ENCODE measurements at places on chromosomes 3 and 15.

DNA sequence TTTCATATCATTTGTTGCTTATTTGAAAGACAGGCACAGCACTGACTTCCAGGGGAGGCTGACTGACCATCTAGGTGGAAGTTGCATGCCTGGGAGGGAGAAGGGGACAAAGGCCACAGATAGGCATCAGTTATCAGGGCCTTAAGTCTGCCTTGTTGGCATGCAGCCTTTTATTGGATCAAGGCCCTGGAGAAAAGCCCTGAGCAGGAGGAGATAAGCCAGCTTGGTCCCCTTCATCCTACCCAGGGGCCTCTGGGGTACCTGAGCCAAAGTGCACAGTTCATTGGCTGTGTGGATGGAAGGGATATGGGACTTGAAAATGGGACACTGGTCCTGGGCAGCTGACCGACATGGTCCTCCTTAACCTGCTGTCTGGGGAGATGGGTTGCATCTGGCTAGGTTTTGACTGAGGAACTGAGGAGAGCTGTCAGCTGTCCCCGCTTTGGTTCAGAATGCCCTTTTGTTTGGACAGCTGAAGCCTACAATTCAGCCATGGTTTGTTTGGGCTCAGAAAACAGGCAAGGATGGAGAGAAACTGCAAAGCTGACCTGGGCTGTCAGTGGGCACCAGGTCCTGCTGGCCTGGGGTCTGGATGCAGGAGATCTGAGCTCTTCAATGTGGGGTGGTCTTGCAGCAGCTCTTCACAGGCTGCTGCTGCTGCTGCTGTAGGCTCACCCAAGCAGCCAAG lies 60.0 kb downstream of the FLNB start:
- DNase-seq = no peak

GRCh38 chr15:80384432-80384831 lies 19.8 kb upstream of the ARNT2 start:
- DNase-seq = no peak

GRCh38 chr3:194134231-194134756 lies 1.7 kb upstream of the HES1 start:
- no peak for DNase-seq

DNA sequence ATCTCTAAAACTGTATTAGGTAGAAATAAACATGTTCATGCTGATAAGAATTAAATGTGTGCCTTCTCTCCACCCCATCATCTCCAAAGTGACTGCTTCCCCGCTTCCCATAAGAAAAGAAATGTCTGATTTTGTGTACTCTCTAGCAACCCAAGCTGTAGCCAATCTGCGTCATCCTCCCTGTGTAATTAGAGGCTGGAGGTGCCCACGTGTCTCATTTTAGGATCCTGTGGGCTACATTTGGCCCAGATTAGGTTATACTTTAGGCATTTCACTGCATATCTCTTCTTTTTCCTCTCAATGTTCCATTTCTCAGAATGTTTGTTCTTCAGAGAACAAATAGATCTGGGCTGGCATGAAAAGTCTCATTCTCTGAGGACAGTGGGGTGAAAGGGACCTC lies 19.3 kb upstream of the ZNF148 start:
- DNase-seq = no peak

DNA sequence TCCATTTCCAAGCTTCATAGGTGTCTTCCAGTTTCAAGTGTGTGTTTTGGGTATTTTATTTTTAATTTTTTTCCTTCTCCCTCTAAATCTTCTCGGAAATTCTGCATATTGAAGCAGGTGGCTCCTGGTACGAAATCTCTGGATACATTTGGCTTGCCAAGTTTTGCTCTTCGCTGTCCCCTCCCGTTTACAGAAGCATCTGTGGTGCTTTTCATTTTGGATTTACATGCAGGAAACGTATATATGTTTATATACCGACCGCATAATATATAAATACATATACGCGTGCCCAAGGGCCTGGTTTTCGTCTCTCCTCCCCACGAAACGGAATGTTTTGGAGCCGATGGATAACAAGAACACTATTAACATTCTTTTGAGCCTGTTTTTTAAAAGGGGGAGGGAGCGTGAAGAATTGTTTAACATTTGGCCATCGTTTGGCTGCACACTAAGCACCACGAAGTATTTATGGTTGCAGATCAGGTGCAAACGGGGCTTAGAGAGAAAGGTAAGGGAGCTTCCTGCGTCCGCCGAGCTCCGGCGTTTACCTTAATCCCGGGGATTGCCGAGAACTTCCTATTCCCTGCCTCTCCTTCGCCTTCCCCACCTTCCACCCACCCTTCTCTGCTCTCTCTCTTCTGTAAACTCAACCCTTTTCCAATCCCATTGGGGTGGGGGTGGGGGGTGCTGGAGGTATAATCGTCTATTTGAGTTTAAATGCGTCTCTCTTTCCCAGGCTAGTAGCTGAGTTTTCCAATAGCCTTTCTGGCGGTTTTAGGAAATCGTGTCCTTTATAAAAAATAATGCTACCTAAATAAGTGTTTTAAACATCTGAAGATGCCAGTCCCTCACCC lies 1.1 kb upstream of the NLGN1 start:
- DNase-seq = no peak

DNA sequence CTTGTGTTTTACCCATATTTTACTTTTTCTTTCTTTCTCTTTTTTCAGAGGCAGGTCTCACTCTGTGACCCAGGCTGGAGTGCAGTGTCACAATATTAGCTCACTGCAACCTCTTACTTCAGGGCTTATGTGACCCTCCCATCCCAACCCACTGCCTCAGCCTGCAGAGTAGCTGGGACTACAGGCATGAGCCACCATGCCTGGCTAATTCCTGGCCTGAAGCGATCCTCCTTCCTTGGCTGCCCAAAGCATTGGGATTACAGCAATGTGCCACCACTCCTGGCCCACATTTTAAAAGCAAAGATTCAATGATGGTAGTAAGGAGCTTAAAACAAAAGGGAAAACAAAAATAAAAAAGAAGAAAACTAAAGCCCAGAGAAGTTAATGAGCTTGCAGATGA lies 11.1 kb upstream of the CDV3 start:
- no peak for DNase-seq

- no peak for DNase-seq
Observed at GRCh38 chr3:98360681-98361080, 7.0 kb downstream of the OR5K4 start.

GRCh38 chr3:64802460-64802859 lies 114.7 kb upstream of the ADAMTS9 start:
- DNase-seq = no peak

- DNase-seq = no peak
Observed at GRCh38 chr15:101043911-101044624, 124.9 kb downstream of the LRRK1 start.

DNA sequence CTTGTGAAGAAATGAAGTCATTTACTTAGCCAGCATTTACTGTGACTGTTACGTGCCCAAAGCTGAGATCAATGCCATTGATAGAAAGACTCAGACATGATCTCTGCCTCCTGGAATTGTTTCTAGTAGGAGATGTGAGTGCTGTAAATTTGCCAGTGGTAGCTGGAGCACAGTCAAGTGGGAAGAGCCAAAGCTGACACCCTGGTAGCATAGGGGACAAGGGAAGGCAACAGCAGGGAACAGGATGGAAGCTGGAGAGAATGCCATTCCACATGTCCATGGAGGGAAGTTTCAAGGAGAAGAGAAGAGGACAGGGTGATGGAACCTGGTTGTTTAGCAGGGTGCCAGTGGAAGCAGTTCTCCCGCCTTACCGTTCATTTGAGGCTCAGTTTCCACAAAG lies 64.0 kb downstream of the TCAIM start:
- no peak for DNase-seq

- DNase-seq = no peak
Observed at GRCh38 chr3:126668450-126669401, 13.8 kb upstream of the TXNRD3 start.

GRCh38 chr3:101351829-101352228 lies 31.5 kb upstream of the IMPG2 start:
- DNase-seq = no peak

- DNase-seq = no peak
Observed at GRCh38 chr3:187570776-187571175, 99.4 kb downstream of the SST start.

DNA sequence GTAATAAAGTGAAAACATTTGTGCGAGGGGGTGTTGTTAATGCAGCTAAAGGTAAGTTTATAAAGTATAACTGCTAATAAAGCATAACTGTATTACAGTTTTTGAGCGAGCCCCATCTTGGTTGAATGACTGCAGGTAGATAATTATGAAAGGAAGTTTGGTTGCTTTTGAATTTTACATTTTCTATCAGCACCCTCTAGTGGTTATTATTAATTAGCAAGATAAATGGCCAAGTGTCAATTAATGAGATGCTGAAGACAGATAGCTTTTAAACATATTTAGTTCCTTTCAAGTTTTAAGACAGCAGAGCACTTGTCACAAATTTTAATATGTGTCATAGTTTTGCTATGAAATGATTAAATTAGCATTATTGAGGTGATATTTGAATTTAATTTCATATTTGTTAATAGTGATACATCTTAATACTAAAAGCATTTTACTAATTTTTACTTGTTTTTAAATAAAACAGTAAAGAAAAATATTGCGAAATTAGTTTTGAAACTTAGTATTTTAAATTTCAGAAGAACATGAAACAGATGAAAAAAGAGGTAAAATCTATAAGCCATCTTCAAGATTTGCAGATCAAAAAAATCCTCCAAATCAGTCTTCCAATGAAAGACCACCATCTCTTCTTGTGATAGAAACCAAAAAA lies 15.1 kb downstream of the U2SURP start:
- no peak for DNase-seq

- DNase-seq = no peak
Observed at GRCh38 chr3:183427876-183428446, 458 bp downstream of the MCF2L2 start.

DNA sequence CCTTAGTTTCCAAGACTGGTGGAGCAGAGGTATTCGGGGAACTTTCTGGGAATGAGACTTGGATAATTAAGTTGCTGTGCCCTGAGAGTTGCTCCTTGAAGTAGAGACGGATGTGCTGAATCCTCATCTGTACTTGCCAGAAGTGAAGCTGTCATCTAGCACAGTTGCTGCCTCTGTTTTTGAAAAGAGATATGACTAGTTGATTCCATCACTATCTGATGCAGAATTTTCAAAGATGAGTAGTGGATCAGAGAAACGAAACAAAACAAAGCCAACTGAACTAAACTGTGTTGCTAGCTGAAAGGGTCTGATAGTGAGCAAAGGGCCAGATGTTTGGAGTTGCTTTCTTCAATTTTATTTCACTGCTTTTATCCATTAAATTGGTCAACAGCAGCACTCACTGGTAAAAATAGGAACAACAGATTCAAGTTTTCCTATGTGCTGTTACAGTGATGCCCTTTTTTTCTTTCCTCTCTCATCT lies 52.7 kb downstream of the MITF start:
- DNase-seq = no peak

GRCh38 chr3:174337227-174337626 lies 521.9 kb upstream of the NAALADL2 start:
- DNase-seq = no peak

GRCh38 chr3:37968199-37968598 lies 22.4 kb upstream of the VILL start:
- DNase-seq = no peak

- DNase-seq = no peak
Observed at GRCh38 chr3:41711651-41712050, 250.3 kb downstream of the ULK4 start.

- no peak for DNase-seq
Observed at GRCh38 chr15:74301583-74302361, 65.6 kb downstream of the CCDC33 start.

- DNase-seq = no peak
Observed at GRCh38 chr3:151135541-151136337, 50.3 kb downstream of the MED12L start.

DNA sequence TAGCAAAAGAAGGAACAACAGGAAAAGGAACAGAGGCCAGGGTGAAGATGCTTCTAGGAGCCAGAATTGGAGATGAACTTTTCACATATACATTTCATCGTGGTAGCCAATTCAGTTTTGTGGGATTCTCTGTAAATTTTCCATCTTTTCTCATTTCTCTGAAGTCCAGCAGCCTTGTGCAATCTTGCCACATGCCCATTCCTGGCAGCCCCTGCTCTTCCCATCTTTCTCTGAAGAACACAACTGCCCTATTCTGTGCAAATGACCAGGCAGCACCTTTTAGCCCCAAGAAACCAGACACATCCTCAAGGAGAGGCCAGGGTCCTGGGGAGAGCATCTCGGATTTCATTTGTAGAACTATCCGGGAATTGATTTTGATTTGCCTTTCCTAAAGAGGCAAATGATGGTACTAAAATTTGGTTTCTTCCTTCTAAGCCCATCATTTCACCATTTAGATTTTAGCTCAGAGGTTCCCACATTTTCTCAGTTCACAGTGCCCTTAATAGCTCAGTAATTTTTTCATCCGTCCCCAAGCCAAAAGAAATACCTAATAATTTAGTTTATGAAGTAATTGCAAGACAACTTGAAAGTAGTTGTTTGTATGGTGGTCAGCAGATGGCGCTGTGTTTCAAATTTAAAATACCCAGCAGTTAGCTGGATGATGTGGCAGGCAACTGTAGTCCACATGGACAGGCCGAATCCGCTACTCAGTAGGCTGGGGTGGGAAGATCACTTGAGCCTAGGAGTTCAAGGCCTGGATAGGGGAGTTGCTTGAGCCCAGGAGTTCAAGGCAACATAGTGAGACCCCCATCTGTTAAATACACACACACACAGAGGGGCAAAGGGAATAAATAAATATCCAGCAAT lies 61.3 kb upstream of the ACKR4 start:
- no peak for DNase-seq

DNA sequence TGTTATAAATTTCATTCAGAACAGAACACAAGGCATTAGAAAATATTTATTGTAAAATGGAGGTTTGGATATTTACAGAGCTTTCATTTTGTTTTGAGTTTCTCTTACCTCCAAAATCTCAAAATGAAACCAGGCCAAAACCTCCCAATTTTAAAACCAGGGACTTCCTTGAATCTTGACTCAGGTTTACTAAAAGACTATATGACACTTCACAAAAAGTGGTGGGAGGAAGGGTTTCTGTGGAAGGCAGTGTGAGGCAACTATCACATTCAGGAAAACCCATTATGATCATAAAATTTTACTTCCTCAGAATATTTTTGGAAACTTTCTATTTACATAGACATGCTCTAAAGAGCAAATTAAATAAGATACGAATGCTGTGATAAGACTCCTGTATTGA lies 205.8 kb upstream of the EOMES start:
- no peak for DNase-seq
